ENCODE measurements at places on chromosomes 3 and 15.
A peak's percentile ranks its signal among the peaks of the same experiment; 100 is the strongest.

DNA sequence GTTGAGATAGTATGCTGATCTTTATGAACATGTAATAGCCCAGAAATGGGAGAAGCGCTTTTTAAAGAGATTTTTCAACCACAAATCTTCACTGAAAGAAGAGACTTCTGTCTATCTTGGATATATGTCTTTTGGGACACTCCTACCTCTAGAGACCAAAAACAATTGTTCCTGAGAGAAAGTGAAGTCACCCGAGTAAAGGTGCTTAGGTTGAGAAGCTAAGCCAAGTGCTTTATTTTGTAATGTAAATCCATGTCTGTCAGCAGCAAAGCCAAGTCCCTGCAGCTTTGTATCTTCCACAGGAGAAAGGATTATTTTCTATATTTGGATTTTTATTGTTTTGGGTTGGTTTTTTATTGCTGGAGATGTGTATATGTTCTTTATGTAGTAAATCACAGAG is 32.1 kb upstream of the B3GALNT1 start:
- H3K27ac ChIP-seq = no peak overlapping the region
- no peaks in the 10 kb centered on the region for H3K27me3 ChIP-seq

DNA sequence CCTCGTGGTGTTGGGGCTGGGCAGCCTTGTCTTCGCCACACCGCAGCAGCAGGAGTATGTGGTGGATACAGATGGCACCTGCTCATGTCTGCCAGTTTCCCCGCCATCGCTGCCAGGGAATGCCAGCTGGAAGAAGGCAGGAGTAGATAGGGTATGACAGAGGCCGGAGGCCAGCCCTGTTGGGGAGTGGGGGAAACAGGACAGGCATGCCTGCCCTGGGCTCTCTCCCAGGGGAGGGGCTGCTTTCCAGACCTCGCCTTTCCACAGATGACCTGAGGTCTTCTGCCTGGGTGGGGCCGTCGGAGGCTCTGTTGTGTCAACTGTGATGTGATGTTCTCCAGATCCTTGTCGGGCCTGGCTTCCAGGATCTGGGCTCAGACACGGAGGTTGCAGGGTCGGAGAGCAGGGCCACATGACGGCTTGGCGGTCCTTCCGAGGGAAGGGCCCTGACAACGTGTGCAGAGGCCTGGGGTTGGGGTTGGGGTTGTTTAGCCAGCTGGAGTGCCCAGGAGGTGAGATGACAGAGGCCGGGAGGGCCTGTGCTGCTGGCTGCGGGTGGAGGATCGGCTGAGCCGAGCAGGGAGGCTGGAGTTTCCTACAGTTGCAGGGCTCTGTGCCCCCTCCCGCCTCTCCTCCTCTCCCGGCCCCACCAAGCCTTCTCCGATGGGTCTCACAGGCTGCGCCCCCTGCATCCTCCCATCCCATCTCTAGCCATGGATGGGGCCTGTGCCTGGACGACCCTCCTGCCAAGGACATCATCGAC is 102.0 kb downstream of the TBC1D2B start:
- peaks cover 19% of the 10 kb centered on the region for H3K4me1 ChIP-seq
- H3K27ac ChIP-seq = no peak overlapping the region
- no peak overlapping the region for H3K4me3 ChIP-seq
- H3K36me3 ChIP-seq = no peaks in the 10 kb centered on the region
- no peak for DNase-seq

DNA sequence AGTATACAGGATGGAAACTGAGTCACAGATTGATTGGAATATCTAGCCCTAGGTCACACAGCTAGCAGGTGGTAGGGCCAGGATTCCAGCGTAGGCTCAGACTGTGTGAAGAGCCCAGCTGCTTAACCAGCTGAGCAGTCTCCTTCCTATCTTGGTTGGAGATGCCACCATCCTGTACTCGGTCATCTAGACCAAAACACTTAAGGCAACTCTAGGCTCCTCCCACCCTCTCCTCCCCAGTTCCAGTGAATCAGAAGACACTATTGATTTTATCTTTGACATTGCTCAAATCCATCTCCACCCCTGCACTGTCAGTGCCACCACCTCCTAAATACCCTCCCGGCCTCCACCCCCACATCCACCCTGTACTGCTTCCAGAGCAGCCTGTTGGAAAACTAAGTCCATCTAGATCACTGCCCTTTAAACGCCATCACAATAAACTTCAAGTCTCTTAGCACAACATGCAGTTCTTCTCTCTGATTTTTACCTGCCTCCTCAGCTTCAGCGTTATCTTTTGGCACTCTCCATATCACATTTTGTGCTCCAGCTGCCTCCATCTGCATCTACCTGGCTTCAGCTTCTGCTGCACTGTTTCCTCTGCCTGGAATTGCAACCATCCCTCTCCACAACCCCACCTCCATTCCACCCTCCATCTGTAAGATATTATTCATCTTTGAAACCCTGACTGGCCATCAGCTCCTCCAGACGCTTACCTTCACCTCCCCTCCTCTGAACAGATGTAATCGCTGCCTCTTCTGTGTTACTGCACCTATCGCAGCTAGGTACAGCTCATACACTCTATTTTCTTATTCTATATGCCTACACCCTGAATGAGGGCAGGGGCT is 86.8 kb upstream of the ACP3 start:
- H3K4me3 ChIP-seq = no peak overlapping the region
- H3K27me3 ChIP-seq = peaks cover 12% of the 10 kb centered on the region
- no peak for DNase-seq

DNA sequence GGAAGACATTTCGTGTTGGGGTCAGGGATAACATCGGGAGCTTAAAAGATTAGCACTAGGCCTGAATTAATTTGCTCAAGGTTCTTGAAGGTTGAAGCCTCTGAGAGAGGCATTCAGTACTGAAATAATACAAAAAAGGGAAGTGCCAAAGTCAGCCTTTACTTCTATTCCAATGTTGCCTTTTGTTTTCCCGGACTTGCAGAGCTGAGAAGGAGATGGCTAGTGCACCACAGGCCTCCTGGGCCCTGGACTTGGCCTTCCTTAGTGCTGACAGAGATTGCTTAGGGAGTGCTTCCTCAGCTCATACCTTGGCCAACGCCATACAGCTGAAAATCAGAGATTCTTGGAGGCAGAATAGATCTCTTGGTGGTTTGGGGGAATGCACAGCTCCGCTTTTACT is 333.6 kb upstream of the TBL1XR1 start:
- no peak overlapping the region for H3K4me3 ChIP-seq
- no peaks in the 10 kb centered on the region for H3K27me3 ChIP-seq
- no peak overlapping the region for H3K27ac ChIP-seq
- peaks cover 45% of the 10 kb centered on the region for H3K4me1 ChIP-seq

DNA sequence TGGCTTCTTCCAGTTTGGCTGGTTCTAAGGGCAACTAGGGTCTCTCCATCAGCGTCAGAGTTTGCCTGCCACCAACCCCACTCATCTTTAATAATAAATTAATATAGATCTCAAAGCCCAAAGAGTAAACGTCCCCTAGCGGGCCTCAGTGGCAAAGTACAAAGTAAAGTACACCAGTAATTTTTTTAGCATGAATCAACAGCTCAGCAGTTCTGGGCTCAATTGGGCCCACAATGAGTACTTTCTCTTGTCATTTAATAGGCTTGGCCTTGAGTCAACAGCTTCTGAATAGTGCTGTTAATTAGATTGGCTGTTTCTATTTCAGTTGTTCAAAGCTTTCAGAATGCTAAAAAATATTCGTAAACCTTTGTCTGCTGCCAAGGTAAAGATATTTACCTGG is 89.0 kb upstream of the PFN2 start:
- peaks cover 33% of the 10 kb centered on the region for H3K4me1 ChIP-seq
- no peaks in the 10 kb centered on the region for H3K36me3 ChIP-seq
- H3K4me3 ChIP-seq = no peak overlapping the region
- DNase-seq = no peak

DNA sequence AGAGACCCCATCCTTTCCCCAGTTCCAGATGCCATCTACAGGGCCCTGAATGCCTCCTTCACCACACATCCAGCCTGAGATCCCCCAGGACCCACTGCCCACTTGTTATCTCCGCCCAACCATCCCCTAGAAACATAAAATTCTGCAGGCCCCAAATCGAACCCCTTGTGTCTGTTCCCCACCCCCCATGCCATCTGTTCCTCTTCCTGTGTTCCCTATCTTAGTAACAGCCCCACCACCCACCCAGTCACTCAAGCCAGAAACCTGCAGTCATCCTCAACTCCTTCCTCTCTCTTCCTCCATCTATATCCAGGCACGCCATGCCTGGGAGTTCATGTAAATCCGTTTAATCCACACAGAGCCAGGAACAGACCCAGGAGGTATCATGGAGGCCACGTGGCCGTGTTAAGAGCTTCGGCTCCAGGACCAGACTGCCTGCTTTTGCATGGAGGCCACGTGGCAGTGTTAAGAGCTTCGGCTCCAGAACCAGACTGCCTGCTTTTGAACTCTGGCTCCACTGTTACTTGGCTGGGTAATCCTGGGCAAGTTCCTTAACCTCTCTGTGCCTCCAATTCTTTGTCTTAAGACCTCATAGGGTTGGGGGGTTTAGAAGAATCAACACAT is 4.8 kb downstream of the CSRNP1 start:
- peaks cover 21% of the 10 kb centered on the region for H3K36me3 ChIP-seq
- H3K4me3 ChIP-seq = peak overlapping the region; percentile 100
- no peak for DNase-seq
- peaks cover 76% of the 10 kb centered on the region for H3K4me1 ChIP-seq
- no peaks in the 10 kb centered on the region for H3K27me3 ChIP-seq

Measured in chondrocyte (in vitro differentiated cells).